Peyer's patch (tissue), 4 donors: ENCODE measurements at places on chromosomes 5 and 9.

DNA sequence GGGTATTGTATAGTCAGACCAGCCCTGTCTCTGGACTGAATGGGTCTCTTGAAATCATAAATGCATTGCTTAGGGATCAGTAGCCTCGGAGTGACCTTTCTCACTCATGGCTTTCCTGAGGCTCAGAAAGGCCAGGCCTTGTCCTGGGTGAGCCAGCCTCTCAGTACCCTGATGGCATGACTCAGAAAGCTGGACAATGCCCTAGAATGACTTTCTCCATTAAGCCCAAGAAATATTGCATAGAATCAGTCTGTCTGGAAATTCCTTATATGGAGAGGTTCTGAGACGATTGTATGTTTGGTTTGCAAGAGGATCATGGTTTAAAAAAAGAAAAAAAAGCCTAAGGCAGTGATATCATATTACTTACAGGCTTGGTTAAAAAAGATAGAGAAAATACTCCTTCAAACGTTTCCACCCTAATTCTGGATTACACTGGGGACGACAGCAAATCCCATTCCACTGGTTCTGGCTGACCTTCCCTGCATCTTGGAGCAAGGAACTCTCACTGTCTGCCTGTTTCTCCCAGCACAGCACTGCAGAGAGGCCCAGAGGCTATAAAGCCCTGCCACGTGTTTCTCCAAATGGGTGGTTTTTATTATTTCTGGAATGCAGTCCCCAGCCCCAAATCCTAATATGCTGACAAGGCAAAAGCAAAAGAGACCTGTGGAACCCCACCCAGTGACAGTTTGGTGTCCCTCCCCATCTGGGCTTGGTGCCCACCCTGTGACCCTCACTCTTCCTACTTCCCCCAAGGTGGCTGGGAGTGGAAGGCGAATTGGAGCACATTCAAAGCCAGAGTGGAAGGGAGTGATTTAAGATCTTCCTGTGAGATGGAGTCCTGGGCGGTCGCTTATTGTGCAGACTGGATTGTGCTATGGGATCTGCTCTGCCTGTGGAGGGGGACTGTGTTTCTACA lies 34.4 kb downstream of the MAP1B start:
- no peak for DNase-seq

GRCh38 chr9:127776924-127777289 lies 1.6 kb downstream of the SH2D3C start:
- DNase-seq = no peak

- no peak for DNase-seq
These were observed 71.2 kb downstream of the RAPGEF1 start for GRCh38 chr9:131668439-131669268.

DNA sequence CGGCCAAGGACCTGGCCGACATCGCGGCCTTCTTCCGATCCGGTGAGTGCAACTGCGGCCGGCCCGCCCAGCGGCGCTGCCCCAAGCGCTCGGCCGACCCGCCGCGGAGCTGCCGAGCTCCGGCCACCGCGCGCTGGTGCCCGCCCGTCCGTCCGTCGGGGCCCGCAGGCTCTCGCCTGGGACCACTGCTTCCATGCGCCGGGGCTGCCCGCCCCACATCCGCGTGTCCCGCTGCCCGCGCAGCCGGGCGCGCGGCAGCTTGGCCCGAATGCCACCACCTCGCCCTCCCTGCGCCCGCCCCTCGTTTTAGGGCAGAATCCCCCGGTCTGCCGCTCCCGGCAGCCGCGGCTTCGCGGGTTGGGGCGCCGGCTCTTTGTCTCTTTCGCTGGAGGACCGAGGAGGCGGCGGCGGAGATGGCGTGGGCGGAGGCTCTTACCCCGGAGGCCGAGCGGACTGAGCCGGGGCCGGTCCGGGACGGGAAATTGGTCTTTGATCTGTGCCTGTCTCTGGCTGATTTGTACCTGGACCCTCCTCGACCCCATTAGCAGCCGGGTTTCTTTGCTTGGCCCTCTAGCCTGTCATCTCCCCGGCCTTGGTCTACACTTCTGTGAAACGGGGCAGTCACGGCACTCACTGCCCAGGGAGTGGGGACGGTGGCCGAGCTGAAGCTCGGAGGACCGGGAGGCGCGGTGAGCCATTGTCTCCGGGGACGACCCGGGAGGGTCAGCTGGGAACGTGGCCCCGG lies 871 bp downstream of the TRIO start:
- DNase-seq = peak; percentile 39

DNA sequence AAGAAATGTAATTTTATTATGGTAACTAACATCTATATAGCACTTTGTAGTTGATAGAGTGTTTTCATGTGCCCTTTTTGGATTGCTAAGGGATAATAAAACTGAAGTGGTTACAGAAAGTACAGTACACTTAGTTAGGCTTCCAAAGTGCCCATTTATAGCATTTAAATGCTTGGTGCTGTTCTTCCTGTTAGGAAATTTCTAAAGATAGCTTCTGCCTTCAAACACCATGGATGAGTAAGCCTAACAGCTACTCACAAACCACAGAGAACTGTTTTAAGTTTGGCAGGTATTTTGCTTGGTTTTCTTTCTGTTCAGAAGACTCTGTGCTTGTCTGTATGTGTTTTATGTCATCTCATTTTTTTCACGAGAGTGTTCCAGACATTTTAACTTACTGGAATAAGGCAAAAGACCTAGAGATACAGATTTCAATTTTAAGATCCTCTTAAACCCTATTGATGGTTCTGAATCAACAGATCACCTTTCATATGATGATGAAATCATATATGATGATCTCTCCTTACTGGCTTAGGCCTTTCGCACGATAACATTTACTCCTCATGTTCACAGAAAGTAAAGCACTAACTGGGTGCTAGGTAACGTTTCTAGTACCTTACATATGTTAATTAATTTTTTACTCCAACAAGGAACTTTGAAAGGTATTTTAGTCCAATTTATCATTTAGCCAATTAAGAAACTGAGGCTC lies 4.4 kb downstream of the RIMOC1 start:
- no peak for DNase-seq

DNA sequence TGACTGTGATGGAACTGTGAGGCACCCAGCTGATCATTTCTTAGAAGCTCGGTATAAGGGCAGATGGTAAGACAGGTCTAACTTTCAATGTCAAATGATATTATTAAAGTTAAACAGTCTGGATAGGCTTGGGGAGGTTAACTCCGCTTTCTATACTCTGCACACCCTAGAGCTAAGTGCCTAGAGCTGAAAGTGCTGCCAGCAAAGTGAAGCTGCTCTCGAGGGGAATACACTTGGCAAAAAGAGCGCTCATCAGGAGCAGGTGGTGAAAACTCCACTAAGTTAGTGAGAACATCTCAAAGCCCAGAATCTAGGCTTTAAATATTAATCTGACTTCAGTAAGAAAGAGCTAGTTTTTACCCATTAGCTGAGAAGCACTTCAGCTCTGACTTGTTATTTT lies 349.6 kb upstream of the SLC30A5 start:
- no peak for DNase-seq

DNA sequence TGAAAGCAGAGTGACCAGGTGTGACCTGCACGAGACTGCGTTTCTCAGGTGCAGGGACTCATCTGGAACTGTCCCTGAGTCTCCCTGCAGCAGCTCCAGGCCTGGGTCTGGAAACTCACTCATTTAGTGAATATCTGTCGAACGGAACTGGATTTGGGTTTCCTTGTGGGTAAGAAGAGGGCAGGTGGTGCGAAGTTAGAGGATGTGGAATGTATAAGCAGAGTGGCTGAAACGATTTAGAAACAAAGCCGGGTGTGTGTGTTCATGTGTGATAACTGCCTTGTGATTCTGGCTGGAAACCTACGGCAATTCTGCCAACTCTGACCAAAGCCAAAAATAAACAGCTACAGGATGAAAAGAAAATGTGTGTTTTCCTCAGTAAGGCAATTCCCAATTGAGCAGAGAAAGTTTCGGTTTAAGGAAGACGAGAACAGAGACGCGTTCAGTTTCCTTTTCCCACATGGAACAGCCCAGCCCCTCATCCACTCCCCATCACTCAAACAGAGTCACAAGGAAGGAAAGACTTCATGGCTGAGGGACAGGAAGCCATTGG lies 130.3 kb downstream of the NSG2 start:
- DNase-seq = no peak

DNA sequence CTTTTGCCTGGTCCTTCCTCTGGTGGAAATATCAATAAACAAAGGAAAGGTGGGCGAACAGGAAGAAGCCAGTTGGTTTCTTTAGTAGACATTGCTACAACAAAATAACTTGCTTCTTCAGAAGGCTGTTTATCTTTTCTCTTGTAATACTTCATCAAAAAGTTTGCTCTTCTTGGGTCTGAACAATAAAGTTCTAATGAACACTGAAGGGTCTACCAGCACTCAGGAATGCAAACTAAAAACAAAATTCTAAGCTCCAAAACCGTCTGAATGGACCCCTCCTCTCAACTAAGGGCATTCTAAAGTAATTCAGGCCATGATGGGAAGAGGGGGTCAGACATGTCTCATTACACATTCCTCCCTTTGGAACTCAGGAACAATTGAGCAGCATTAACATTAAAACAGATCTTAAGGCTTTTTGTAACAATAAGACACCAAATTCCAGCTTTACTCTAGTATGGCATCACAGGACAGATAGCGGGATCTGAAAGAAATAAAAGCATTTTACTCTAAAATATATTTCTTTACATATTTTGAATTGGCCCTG lies 2.3 kb downstream of the TBCA start:
- DNase-seq = no peak

GRCh38 chr5:170748951-170749471 lies 34.5 kb upstream of the GABRP start:
- DNase-seq = no peak

DNA sequence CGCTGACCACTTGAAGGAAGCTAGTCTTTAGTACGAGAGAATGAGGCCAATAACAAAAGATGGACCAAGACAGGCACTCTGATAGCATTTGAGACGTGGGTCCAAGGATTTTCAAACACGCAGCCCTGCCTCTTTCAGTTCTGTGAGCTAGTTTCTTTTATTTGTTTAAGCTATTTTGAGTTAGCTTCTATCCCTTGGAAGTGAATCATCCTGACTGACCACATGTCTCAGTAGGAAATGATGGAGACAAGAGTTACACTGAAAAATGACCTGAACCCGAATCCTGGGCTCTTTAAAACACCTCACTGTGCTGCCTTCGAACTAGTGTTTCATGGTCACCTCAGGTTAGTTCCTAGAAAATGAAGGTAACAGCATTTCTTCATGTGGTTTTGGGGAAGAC lies 9.9 kb downstream of the TEK start:
- DNase-seq = no peak

- no peak for DNase-seq
These were observed 91.7 kb downstream of the AUH start for GRCh38 chr9:91269907-91270491.
